ENCODE measurements at places on chromosomes 7 and 10.

DNA sequence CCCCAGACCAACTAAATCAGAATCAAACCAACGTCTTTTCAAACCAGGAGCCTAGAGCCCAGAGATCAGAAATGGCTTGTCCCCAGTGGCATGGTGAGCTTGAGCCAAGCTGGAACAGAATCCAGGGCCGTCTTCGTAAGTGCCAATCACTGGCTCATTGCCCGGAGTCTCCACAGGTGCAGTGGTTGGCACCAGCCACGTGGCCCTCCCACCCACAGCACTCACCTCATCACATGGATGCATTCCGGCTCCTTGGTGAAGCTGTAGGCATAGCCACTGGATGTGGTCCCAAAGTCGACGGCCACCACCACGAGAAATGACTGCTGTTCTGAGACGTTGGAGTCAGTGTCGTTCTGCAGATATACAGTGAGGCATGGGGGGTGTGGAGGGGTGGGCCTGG, 37.4 kb downstream of the HSPA12A start:
- no peak for DNase-seq

DNA sequence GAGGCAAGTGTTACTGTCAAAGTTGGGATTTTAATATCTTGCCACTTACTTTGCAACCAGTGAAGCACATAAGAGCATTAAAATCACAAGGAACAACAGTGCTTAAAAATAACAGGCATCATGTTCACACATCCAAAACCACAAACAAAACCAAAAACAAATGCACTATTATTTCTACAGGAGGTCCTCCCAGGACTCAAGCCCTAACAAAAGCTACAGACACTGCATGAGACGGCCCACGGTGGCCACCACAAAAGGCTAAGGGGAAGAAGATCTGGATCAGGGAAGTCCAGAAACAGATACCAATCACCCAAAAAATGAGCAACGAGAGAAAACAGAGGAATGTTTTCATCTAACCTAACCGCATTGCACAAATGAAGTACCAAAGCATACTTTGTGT, 158.4 kb downstream of the ZMYND11 start:
- no peak for DNase-seq

DNA sequence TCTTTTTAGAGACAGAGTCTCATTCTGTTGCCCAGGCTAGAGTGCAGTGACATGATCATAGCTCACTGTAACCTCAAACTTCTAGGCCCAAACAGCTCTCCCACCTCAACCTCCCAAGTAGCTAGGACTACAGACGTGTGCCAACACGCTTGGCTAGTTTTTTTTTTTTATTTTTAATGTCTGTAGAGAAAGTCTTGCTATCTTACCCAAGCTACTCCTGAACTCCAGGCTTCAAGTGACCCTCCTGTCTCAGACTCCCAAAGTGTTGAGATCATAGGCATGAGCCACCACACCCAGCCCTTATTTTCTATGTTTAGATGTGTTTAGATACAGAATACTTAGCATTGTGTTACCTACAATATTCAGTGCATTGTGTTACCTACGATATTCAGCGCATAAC, 46.4 kb downstream of the KMT2E start:
- DNase-seq, result no peak

DNA sequence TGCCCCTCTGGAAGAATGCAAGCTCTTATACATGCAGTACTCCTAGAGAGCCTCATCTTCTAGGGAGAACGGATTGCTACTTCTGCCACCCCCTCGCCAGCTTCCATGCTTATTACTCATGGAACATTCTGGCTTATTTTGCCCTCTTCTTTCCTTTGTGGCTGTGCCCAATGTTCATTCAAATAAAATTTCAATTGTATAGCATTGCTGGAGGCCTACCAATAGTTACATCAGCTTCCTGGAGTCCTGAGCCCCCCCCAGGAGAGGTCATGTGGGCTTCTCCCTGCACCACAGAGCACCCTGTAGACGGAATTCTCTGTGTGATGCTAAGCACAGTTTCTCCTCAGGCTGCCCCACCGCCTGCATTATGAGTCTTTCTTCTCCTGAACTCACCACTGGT, 1094.0 kb downstream of the KCNMA1 start:
- no peak for DNase-seq

GRCh38 chr7:48154792-48155413, 16.4 kb upstream of the ABCA13 start:
- DNase-seq, result no peak

DNA sequence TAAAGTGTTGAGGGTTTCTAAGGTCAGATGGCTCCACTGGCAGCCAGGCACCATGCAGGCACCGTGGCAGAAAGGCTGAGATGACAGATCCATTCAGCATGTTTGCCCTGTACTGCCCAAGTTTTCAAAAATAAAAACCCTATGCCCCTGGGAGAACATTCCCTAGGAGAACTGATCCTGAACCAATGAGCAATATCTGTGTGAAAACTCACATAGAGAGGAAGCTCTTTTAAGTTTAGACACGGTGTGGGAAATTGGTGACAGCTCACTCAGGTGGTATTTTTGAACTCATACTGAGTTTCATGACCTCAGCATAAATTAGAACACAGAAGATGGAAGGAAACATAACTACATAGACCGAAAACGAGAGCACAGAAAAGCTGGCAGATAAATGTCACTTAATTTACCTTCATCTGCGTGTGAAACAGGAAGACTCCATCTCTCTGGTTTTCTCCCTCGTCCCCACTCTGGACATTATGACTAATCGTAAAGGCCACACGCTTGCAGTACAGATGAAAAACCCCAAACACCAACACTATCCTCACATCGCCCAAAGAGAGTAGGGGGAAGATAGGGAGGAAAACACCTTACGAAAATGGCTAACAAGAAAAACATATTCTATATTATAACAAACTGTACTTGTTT, 127.8 kb downstream of the ICA1 start:
- no peak for DNase-seq

GRCh38 chr10:12484941-12485805, 135.8 kb downstream of the CAMK1D start:
- no peak for DNase-seq

All from NCI-H2171 (cell line).